ENCODE measurements at places on chromosomes 16 and 17. TPM values are rescaled to one million over a fixed set of nuclear protein-coding genes. Genes with fewer than 3 reads are reported as not detected.

AARSD1 gene
- 26.7 TPM for total RNA-seq

NETO2 gene
- 3.4 TPM for total RNA-seq

IGSF6 gene
- total RNA-seq: 0.60 TPM

TSPAN10 gene
- 0.22 TPM for total RNA-seq

HOXB1 gene
- not detected for total RNA-seq

TP53TG3F gene
- total RNA-seq: not detected

TNFSF13 gene
- total RNA-seq: 5.7 TPM

CCR7 gene
- not detected for total RNA-seq

DNA sequence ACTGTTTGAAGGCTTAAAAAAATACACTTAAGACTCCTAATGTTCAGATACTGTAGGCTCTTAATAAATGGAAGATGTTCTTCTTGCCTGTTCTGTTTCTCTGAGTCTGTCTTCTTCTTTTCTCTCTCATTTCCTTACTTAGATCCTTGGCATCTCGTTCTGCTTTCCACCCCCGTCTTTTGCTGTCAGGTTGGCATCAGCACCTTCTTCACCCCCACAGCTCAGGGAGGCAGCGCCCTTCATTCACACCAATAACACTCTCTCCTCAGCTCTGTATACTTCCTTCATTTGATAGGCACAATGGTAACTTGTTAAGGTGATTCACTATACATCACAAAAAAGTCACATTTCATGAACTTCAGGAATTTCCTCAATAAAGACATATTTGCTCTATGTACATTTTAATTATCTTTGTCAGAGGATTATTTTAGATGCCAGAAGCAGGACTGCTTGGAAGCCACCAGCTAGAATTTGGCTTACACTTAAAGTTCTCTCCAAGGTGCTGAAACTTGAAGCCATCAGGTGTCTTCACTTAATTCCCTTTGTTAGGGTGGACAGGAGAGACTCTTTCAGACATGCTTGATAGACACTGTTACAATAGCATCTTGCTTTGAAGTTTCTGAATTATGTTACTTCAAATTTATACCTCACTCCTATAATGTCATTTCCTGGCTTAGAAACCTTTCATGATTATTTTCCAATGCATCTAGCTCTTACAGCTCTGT is 670.1 kb upstream of the C16orf82 start:
- no peak overlapping the region for H3K4me3 ChIP-seq
- H3K27me3 ChIP-seq: no peaks in the 10 kb centered on the region
- no peak for DNase-seq
- no peak overlapping the region for H3K27ac ChIP-seq
- no peaks in the 10 kb centered on the region for H3K4me1 ChIP-seq
- no peaks in the 10 kb centered on the region for H3K36me3 ChIP-seq

GRCh38 chr17:31584438-31585279 is 193.2 kb downstream of the RAB11FIP4 start:
- no peaks in the 10 kb centered on the region for H3K36me3 ChIP-seq
- H3K27me3 ChIP-seq: no peaks in the 10 kb centered on the region
- no peak overlapping the region for H3K4me3 ChIP-seq
- no peak overlapping the region for H3K27ac ChIP-seq

GRCh38 chr16:77551357-77551756 is 116.5 kb upstream of the ADAMTS18 start:
- no peaks in the 10 kb centered on the region for H3K4me1 ChIP-seq
- no peaks in the 10 kb centered on the region for H3K36me3 ChIP-seq
- H3K27me3 ChIP-seq: no peaks in the 10 kb centered on the region

GRCh38 chr17:64400642-64401041 is 10.0 kb upstream of the PECAM1 start:
- DNase-seq: no peak
- H3K27ac ChIP-seq: no peak overlapping the region
- no peaks in the 10 kb centered on the region for H3K36me3 ChIP-seq
- no peaks in the 10 kb centered on the region for H3K27me3 ChIP-seq

DNA sequence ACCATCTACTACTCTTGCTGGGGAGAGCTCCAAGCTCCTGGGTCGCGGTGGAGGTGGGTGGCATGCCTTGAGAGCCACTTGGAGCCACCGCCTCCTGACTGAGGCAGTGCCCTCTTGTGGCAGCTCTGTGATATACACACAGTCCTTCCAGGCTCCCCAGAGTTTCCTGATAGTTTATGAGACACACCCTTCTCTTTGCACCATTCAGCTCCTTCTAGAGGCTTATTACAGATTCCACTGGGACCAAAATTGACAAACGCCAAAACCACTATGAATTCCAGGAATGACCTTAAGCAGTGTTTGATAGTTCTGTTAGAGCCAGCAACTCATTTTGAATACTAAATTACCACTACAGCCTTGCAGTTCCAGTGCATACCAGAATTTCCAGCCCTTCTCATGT is 170.1 kb upstream of the CDH13 start:
- H3K27me3 ChIP-seq: no peaks in the 10 kb centered on the region
- H3K36me3 ChIP-seq: no peaks in the 10 kb centered on the region
- no peaks in the 10 kb centered on the region for H3K4me1 ChIP-seq
- DNase-seq: peak; percentile 15

GRCh38 chr16:85422632-85423550 is 190.2 kb upstream of the GSE1 start:
- no peaks in the 10 kb centered on the region for H3K4me1 ChIP-seq
- no peaks in the 10 kb centered on the region for H3K36me3 ChIP-seq
- H3K4me3 ChIP-seq: no peak overlapping the region
- DNase-seq: peak; percentile 8
- no peak overlapping the region for H3K27ac ChIP-seq

- no peaks in the 10 kb centered on the region for H3K36me3 ChIP-seq
- no peak overlapping the region for H3K4me3 ChIP-seq
- H3K27ac ChIP-seq: peak overlapping the region; percentile 68
- H3K27me3 ChIP-seq: peaks cover 86% of the 10 kb centered on the region
These were observed 4.9 kb downstream of the CACNA1H start for GRCh38 chr16:1157639-1158455.

GRCh38 chr16:51255349-51255972 is 104.4 kb upstream of the SALL1 start:
- H3K4me3 ChIP-seq: no peak overlapping the region
- no peaks in the 10 kb centered on the region for H3K4me1 ChIP-seq
- H3K27ac ChIP-seq: no peak overlapping the region
- no peaks in the 10 kb centered on the region for H3K27me3 ChIP-seq
- H3K36me3 ChIP-seq: no peaks in the 10 kb centered on the region

- H3K27ac ChIP-seq: no peak overlapping the region
- H3K36me3 ChIP-seq: no peaks in the 10 kb centered on the region
- no peak overlapping the region for H3K4me3 ChIP-seq
- peaks cover 9% of the 10 kb centered on the region for H3K4me1 ChIP-seq
- no peak for DNase-seq
- peaks cover 37% of the 10 kb centered on the region for H3K27me3 ChIP-seq
These were observed 2.6 kb downstream of the ADAP2 start for GRCh38 chr17:30924341-30924740.

- DNase-seq: no peak
- peaks cover 27% of the 10 kb centered on the region for H3K4me1 ChIP-seq
- peak overlapping the region; percentile 90 for H3K27ac ChIP-seq
- H3K27me3 ChIP-seq: no peaks in the 10 kb centered on the region
These were observed 1.1 kb upstream of the TFAP4 start for GRCh38 chr16:4273858-4274311.

DNA sequence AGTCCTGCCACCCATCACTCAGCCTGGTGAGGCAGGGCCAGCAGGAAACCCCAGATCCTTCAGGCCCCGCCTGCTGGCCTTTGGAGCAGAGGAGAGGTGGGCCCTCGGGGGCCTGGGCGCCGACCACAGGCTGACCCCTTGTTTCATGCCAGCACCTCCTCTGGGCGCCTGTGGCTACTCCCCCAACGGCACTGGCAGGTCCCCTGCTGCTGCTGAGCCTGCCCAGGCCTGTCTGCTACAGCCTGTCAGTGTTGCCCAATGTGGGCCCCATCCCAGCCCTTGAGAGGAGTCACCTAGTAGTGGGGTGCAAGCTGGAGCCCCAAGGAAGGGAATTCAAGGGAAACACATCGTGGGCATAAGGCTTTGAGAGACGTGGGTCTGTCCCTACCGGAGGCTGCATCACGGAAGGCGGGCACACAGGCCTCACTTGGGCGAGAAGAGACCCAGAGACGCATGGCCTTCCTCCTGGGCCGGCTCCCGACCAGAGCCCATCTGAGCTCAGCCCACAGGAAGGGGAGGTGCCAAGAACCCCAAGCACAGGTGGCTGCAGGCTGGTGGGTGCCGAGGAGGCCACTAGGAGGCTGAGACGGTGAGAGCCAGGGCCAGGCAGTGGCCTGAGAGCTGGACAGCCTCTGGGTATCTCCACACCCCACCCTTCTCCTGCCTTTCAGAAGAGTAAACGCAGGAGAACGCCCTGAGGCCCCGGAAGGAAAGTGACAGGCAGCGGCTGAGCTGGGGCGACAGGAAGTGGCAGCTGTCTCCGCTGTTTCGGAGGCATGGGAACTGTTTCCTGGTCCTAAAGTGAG is 8.0 kb upstream of the FASN start:
- H3K4me3 ChIP-seq: peak overlapping the region; percentile 10
- H3K36me3 ChIP-seq: no peaks in the 10 kb centered on the region
- no peaks in the 10 kb centered on the region for H3K27me3 ChIP-seq
- peaks cover 19% of the 10 kb centered on the region for H3K4me1 ChIP-seq

- H3K36me3 ChIP-seq: no peaks in the 10 kb centered on the region
- H3K27me3 ChIP-seq: no peaks in the 10 kb centered on the region
- H3K4me3 ChIP-seq: no peak overlapping the region
- peaks cover 5% of the 10 kb centered on the region for H3K4me1 ChIP-seq
- no peak overlapping the region for H3K27ac ChIP-seq
These were observed 246.9 kb upstream of the GSE1 start for GRCh38 chr16:85366031-85366763.

GRCh38 chr17:65231662-65232335 is 94.6 kb downstream of the RGS9 start:
- H3K4me3 ChIP-seq: no peak overlapping the region
- no peaks in the 10 kb centered on the region for H3K27me3 ChIP-seq
- H3K36me3 ChIP-seq: no peaks in the 10 kb centered on the region
- H3K4me1 ChIP-seq: no peaks in the 10 kb centered on the region
- H3K27ac ChIP-seq: no peak overlapping the region
- DNase-seq: no peak

GRCh38 chr17:50240851-50241250 is 33.4 kb upstream of the TMEM92 start:
- peaks cover 3% of the 10 kb centered on the region for H3K4me1 ChIP-seq
- H3K36me3 ChIP-seq: no peaks in the 10 kb centered on the region

DNA sequence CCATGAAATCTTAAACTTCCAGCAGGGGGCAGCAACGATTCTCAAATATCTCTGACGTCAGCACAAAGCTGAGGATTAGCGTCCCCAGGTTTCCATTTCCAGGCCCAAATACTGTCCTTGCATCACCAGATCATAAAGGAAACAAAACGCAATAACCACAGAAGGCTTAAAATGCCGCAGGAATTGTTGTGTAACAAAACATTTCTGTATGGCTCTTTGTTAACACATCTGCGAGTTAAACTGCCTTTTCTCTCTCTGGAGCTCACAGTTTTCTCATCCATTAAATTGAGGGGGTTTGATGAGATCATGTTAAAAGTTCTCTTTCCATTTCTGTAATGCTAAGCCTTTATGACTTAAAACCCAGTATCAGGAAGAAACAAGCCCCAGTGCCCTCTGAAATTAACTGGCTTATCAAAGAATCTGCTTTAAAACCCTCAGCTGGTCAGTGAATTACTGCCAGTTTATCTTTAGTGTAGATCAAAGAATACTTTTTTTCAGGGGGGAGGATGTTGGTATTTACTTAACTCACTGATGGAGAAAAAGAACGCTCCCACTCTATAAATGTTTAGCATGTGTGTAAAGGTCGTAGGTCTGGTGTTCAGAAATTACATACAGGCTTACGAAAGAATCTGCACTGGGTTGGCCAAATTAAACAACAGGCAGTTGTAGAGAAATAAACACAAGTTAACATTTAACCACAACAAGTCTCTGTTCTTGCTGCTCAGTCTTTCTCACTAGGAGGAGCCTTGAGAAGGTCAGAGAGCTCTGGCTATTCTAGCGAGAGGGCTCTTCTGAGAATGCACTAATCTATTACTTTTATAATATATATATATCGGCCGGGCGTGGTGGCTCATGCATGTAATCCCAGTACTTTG is 10.6 kb upstream of the TERF2 start:
- no peak overlapping the region for H3K4me3 ChIP-seq
- H3K36me3 ChIP-seq: no peaks in the 10 kb centered on the region
- no peaks in the 10 kb centered on the region for H3K27me3 ChIP-seq
- peak; percentile 53 for DNase-seq
- H3K4me1 ChIP-seq: peaks cover 16% of the 10 kb centered on the region

GRCh38 chr17:81336930-81337325 is 41.8 kb upstream of the SLC38A10 start:
- no peaks in the 10 kb centered on the region for H3K36me3 ChIP-seq
- H3K4me3 ChIP-seq: no peak overlapping the region
- peak overlapping the region; percentile 19 for H3K27ac ChIP-seq
- peaks cover 68% of the 10 kb centered on the region for H3K4me1 ChIP-seq

DNA sequence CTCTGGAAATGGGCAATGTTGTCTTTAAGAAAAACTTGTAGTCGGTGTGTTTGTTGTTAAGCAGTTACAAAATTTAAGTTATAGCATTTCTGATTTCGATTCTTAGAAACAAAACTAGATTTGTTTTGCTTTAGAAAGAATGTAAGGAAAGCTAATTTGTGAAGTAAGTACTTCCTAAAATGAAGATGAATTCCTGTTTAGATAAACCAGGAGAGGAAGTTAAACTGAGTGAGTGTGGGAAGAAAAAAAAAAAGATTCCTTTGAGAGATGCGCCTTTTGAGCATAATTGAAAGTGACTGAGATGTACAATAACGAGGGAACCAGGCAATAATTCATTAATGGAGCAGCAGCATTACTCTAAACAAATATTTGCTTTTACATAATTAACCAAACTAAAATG is 52.4 kb upstream of the ALOX12 start:
- no peak overlapping the region for H3K4me3 ChIP-seq
- DNase-seq: no peak
- H3K36me3 ChIP-seq: no peaks in the 10 kb centered on the region
- H3K4me1 ChIP-seq: no peaks in the 10 kb centered on the region
- no peaks in the 10 kb centered on the region for H3K27me3 ChIP-seq

DNA sequence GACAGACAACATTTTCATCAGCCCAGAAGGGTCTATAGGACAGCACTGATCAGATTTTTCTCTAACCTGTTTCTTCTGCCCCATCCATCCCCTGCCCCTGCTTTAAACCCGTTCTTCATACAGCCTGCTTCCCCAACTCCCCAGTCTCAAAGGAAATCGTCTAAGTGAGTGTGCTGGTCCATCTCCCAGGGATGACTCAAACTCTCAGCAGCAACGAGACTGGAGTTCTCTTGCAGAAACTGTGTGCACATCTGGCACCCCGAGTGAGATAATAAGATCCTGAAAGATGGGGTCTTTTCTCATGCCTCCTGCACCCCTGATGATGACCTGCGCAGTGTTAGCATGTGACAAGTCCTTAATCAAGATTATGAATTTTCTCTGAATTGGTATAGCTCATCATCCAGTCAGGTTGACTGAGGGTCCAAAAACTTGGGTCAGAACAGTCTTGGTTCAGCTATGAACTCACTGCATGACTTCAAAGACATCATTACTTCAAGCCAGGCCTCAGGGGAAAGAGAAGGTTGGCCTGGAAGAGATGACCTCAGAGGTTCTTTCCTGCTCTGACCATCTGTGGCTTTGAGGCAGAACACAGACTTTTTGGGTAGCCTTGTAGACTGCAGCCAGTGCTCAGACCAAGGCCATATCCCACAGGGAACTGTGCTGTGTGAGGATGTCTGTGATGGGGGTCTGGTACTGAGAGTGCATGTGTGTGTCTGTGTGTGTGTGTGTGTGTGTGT is 117.9 kb downstream of the SPACA3 start:
- no peak overlapping the region for H3K4me3 ChIP-seq
- DNase-seq: no peak
- H3K36me3 ChIP-seq: no peaks in the 10 kb centered on the region
- H3K4me1 ChIP-seq: no peaks in the 10 kb centered on the region
- no peak overlapping the region for H3K27ac ChIP-seq

GRCh38 chr16:23979441-23979840 is 143.7 kb downstream of the PRKCB start:
- no peak overlapping the region for H3K4me3 ChIP-seq
- H3K27me3 ChIP-seq: no peaks in the 10 kb centered on the region
- H3K36me3 ChIP-seq: no peaks in the 10 kb centered on the region
- DNase-seq: no peak
